ENCODE measurements at places on chromosomes 4 and X. TPM values are rescaled to one million over a fixed set of nuclear protein-coding genes. Genes with fewer than 3 reads are reported as not detected.

HS3ST1 gene
- 0.22 TPM for total RNA-seq

DHX15 gene
- 130 TPM for total RNA-seq

DMRTC1 gene
- total RNA-seq: not detected

SLC16A2 gene
- 21.1 TPM for total RNA-seq

TASL gene
- total RNA-seq: not detected

GLUD2 gene
- total RNA-seq: 0.53 TPM

RIPPLY1 gene
- total RNA-seq: not detected

CHRDL1 gene
- total RNA-seq: 3.3 TPM

UTP3 gene
- 37.0 TPM for total RNA-seq

GAGE12E gene
- total RNA-seq: not detected

AFM gene
- not detected for total RNA-seq

DNA sequence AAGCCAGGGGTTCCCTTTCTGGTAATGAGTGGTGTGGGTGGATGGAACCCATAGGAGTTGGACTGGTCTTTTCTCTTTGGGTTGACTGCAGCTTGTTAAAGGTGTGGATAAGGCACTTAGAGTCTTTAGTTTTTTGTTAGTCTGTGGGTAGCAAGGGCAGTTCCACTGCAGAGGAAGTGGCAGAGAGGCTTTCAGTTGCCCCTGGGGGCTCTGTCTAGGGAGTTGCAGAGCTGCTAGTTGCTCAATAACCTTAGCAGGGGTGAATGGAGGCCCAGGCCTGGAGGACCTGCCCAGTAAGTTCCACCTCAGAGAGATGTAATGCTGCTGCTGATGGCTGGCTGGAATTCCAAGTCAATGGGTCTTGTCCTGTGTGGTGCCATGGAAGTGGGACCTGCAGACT lies 282.6 kb upstream of the NDST4 start:
- no peak for DNase-seq

GRCh38 chr4:30838331-30838730 lies 118.2 kb downstream of the PCDH7 start:
- DNase-seq: no peak

- DNase-seq: no peak
Measured at GRCh38 chr4:122762520-122762919, 30.0 kb downstream of the BBS12 start.

DNA sequence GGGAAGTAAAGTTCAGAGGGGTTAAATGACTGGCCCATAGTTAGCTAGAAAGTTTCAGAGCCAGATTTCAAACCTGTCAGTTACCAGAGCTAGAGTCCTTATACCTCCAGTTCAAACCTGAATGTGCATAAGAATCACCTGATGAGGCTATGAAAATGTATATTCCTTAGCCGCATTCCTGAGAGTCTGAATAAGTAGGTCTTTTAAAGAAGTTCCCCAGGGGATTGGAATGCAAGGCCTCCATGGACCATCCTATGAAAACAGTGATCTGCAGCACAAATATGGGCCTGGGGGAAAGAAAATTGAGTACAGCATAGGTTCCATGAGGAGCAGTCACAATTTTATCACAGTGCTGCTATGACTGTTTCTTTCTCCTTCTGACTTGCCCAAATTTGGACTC lies 263.9 kb upstream of the CXorf66 start:
- DNase-seq: peak; percentile 22

GRCh38 chr4:86338521-86338920 lies 21.3 kb downstream of the MAPK10 start:
- peak; percentile 36 for DNase-seq

DNA sequence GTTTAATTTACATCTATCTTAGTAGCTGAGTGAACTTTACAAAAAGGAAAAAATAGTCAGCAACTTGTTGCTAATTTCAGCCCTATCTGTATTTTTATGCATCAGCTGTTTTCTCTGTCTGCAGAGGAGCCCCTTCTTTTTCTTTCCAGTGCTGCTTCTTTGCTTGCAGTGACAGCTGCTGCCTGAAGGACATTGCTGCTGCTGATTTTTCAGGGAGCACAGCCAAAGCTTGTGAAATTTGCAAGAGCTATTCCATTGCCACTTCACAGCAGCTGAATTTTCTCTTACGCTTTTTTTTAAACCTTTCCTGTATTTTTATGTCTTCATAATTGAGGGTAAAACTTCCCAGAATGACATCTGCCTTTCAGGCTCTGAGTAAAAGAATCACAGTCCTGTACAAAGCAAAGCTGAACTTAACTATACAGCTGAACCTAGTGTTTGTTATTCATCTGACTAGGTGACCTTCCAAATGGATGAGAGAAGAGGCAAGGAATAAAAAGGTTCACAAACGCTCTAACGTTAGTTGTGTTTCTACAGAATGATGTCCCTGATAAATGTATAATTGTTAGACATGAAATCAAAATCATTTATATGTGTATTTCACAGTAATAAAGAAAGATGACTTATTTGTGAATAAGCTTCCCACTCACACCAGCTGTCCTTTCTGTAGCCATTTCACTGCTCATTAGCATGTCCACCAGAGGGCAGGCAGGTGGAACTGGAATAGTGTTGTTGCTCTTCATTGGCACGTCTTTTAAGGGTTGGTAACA lies 541.4 kb downstream of the ADGRL3 start:
- no peak for DNase-seq

DNA sequence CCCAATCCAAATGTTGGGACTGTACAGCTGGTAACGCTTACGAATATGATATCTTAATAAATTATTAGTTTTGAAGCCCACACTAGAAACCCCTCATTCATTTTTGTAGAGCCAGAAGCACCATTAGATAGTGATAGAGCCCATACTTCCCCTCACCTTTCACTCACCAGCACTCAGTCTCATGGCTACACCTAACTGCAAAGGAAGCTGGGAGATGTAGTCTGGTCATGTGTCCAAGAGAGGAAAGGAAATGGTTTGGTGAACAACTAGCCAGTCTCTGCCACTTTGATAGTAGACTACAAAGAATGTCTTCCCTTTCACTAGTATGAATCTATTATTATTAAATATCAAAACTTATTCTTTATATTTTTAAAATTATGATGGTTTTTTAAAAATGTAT lies 77.1 kb upstream of the EGFL6 start:
- no peak for DNase-seq

GRCh38 chr4:113682730-113683537 lies 78.6 kb downstream of the CAMK2D start:
- DNase-seq: peak; percentile 66

GRCh38 chr4:12701384-12701783 lies 782.8 kb downstream of the RAB28 start:
- DNase-seq: no peak

- peak; percentile 18 for DNase-seq
Measured at GRCh38 chr4:146643812-146644401, 5.2 kb downstream of the POU4F2 start.

DNA sequence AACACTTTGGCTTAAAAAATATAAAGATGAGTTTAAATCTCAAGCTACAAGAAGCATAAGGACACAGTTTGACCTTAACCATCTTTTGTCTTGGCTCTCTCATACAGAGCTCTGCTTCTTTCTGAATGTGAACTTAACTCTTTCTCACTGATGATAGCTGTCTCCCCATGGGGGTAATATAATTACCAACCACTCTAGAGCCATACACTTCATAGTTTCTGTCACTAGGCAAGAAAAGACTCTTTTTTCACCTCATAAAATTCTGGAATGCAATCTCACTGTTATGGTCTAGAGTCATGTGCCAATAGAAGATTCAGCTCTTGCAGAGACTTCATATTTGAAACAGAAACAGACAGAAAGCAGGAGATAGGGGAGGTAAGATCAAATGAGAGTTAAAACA lies 481.7 kb upstream of the AGA start:
- DNase-seq: no peak

DNA sequence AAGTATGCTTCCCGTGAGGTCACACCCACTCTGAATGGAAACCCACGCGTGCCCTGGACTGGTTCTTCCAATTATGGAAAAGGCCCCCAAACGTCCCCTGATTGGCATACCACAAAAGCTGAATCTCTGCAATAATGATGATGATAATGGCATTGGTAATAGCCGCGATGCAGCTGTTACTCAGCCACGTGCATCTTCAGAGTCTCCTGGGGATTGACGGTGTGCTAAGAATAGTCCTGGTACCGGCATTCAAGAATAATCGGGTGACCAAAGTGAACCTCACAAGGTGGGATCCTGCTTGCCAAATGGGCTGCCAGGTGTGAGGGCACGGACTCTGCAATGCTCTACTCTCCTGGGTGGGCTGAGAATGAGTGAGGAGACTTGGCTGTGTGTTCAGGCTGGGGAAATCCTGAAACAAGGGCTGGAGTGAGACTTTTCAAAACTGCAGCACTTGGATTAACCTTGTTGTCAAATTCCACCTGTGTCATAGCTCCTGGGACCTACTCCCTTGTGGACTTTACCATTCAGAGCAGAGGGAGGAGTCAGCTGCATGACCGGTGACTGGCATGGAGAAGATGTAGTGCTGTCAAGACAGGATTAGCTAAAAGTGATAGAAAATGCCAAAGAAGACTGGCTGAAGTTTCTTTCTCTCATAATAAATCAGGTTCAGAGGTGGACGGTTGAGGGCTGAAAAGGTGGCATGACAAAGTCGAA lies 615.4 kb downstream of the MID1IP1 start:
- no peak for DNase-seq

DNA sequence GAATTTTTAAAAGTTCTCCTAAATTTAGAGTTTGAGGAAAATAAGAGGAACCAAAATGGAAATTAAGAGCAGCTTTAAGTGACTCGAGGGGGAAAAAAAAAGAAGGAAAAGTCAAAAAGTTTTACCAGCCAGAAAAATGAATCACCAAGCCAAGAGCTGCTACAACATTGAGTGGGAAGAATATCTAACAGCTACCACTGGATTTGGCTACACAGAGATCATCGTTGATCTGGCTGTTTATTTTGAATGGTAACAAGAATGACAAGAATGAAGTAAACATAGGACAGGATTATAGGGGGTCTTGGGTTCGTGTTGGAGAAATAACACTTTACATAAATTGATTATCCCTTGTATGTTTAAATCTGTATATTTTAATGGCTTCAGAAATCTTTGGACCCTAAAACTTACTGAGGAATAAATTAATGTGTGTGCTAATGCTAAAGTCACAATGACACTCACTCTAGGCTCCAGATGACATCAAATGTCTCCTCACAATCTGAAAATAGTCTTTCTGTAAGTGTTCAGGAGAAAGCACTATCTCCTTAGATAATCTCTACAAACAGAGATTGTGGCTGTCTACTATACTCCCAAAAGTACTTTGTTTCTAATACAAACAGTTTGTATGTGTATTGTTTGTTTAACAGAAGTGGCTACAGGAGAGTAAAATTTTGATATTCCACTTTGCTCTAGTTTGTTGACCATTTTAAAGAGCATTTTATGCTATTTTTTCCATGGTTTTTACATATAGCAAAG lies 3.1 kb upstream of the CSN3 start:
- no peak for DNase-seq

DNA sequence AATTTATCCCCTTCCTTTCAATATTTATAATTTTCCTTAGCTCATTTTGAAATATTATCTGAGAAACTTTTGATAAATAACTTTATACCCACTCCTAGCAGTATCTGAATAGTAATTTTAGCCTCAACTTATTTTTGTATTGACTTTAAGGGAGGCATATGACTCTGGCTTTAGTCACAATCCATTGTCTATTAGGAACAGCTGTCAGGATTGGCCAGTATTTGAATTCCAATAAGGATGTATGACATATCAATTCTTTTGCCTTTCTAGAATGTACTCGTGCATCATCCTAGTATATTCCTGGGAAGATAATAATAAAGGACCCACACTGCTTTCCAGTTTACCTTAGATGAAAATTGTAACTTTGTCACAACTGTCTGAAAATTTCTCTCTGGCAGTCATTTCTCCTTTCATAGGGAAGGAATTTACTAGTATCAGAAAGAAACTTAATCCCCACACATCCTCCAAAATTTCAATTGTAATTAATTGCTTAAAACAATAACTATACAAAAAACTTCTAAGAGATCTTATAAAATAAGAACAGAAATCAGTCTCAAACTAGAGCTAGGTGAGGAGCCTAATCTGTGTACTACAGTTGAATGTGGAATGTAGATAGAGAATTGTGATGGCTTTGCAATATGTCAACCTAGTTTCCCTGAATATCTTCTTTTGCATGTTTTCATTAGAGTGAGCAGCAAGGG lies 121.0 kb upstream of the EPHA5 start:
- no peak for DNase-seq

DNA sequence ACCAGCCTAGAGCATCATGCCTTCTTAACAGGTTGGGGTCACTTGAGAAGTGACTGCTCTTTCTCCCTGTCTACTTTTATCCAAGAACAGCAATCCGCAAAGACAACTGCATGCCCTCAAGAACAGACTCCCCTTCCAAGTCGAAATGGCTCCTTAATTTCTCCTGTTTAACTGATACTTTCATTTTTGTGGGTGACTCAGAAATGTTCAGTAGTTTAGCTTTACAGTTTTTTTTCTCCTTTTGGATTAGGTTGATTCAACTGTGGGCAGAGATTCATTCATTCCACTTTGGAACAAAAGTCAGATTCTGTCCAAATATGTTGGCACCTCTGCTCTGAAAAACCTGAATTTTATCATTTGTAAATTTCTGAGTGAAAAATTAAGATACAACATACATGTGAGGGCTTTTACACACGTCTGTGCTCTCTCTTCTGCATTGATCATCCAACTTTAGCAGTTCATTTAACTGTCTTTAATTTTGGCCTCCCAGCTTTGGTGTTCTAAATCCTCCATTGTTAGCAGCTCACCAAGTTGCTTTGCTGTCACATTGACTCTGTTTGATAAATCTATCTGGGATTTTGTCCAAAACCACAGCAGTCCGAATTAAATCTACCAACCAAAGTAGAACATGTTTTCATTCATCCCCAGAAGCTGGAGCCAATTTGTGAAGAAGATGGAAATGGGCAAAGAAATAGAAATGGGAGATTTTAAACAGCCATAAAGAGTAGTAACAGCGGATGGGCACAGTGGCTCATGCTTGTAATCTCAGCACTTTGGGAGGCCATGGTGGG lies 50.0 kb downstream of the HOPX start:
- DNase-seq: peak; percentile 77

DNA sequence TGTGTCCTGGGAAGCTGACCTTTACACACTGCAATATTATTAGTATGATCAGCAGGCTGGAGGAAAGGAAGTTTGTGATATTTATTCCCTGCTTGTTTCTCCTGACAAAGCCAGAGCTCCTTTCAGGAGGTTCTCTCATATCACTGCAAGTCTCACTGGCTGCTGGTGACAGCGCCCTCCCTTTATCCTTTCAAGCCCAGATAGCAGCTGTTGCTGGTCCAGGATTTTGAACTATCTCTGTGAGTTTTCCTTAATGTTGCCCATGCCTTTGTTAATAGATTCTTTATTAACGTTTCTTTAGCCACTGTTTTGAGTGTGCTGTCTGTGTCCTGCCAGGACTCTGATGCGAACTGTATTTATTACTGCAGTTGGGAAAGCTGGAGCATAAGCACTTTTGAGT lies 518.7 kb downstream of the C4orf33 start:
- no peak for DNase-seq

GRCh38 chrX:38151441-38151840 lies 69.2 kb downstream of the SRPX start:
- DNase-seq: peak; percentile 92

GRCh38 chr4:10535912-10536311 lies 78.7 kb upstream of the ZNF518B start:
- DNase-seq: no peak
